Dorsolateral prefrontal cortex (tissue), 122 donors: ENCODE measurements at places on chromosomes 5 and 9.

GRCh38 chr5:159210210-159210661 lies 883 bp upstream of the RNF145 start:
- DNase-seq: no peak

DNA sequence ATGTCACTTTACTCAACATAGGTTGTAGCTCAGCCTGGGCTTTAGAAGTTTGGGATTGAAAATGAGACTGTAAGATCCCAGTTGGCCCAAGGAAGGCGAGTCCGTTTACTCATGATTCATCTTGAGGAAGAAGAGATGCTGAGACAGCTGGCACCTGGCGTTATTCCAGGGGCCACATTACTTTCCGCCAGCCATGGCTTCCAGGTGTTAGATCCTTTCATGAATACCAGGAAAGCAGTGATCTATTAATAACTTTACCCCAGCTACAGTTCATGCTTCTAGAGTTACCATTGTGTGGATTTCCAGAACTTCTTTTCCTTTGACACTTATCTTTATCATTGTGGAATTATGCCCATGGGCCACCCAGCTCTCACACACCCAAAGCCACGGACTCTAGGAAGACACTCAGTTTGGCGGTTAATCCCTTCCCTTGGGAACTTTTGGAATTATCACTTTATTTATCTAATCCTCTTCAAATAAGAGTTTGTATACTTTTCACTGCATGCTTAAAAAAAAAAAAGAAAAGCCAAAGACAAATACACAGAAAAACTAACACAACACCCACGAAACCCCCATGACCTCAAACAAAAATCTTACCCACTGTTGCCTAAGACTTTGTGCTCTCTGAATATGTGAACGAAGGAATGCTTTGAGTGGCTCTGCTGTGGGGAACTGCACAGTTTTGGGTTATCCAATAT lies 26.9 kb downstream of the RAI14 start:
- DNase-seq: no peak

DNA sequence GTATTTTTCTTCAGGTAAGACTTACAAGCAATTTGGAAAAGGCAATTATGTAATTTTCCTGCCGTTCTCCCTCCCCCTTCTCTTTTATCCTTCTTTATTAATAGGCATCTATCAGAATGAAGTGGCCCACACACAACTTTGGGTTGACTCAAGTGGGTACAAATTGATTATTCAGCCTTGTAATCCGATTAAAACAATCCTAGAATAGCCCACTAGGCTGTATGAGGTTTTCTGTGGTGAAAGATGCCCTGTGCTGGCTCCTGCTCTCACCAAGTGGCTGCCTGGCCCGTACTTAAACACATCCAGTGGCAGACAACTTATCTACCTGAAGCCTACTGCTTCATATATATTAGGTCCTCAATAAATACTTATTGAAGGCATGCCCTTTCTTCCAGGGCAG lies 177.3 kb upstream of the C9orf72 start:
- no peak for DNase-seq

DNA sequence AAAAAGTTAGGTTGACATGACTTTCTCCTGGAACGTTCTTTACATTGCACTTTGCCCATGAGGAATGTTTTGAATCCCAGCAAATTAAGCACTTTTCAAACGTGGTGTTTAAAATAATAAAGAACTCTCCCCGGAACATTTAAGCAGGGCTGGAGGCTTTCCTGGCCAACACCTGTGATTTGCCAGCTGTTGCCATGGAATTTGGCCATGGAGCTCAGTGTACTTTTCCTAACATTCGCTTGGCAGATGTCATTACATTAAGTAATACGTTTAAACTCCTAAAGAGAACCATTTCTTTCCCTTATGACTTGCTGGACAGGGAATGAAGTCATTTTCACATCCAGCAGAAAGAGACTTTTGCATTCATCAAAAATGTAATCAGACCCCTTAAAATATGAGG lies 146.1 kb downstream of the GAS1 start:
- no peak for DNase-seq

GRCh38 chr5:141623186-141623585 lies 4.4 kb upstream of the DIAPH1 start:
- no peak for DNase-seq
